Caudate nucleus (tissue), 63 donors: ENCODE measurements at places on chromosomes 12 and 14.

- DNase-seq = no peak
Observed at GRCh38 chr12:124302241-124302806, 7.4 kb downstream of the RFLNA start.

- DNase-seq = no peak
Observed at GRCh38 chr14:103349982-103350381, 15.9 kb downstream of the EIF5 start.

DNA sequence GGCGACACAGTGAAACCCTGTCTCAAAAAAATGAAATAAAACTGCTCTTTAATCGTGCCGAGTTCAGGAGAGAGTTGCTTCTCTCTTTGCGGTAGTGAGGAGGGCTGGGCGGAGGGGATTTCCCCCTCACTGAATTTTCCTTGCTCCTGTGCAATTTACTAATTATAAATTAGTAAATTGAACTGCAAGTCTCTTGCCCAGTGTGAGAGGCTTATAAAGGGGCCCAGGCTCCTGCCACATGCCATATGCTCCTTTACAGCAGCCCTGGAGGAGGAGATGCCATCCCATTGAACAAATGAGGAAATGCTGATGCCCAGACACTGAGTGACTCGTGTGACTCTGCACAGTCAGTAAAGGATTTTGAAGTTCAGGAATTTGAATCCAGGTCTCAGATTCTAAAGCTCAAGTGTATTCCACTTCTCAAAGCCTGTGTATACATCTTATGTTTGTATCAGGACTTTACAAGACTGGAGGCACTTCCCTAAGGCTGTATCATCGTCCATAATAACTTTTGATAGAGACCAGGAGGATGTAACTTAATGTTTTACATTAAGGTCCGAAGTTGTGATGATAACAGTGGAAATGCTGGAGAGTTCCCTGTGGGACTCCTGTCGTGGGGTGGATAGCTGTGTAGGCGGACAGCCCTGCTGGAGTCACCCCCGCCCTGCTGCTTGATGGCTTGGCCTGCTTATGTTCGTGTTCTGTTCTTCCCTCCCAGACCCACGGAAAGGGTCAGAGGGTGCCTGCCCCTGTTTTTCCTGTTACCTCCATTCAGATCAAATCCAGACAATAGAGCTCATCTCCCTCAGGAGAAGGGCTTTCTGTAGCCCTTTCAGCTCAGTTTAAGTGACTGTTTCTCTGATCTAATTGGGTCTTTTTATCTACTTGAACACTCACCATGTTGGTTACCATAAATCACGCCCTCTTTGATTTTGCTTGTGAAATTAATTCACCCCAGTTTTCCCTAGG lies 13.9 kb downstream of the PELI2 start:
- DNase-seq = no peak

DNA sequence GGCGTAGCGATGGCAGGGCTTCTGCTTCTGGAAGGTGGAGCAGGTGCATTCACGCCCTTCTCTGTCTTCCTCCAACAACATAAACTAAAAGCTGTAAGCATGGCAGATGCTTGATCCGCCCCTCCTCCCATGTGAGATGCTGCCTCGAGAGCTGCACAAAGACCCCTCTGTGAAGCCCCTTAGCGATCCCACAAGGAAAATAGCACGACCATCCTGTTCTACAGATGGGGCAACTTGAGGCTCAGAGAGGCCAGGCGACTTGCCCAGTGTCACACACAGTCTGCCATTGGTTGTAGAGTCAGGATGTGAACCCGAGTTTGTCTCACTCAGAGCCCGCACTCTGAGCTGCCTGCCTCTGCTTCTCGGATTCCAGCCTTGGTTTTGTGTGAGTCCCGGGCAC lies 144.4 kb downstream of the SCARB1 start:
- DNase-seq = no peak

GRCh38 chr12:124428136-124428791 lies 133.4 kb downstream of the RFLNA start:
- DNase-seq = no peak
